ENCODE measurements at places on chromosomes 2 and 18.

DNA sequence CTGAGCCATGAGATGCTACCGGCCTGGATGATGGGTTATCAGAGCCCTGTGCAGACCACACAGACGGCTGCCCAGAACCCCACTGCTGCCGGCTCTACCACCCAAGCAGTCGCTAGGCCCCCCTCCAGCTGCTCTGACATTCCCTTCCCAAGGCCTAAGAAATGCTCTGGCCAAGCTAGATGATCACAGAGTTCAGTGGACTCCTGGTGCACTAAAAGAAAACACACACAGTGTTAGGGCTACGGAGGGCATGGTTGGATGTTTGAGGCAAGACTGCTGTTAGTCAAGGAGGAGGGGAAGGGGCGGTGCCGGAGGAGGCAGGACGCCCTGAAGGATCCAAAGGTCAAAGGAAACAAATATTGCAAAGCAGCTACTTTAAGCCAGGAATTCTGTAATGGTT, 174.5 kb downstream of the MYCN start:
- no peak for DNase-seq

GRCh38 chr2:235219048-235219447, 267.2 kb downstream of the SH3BP4 start:
- no peak for DNase-seq

DNA sequence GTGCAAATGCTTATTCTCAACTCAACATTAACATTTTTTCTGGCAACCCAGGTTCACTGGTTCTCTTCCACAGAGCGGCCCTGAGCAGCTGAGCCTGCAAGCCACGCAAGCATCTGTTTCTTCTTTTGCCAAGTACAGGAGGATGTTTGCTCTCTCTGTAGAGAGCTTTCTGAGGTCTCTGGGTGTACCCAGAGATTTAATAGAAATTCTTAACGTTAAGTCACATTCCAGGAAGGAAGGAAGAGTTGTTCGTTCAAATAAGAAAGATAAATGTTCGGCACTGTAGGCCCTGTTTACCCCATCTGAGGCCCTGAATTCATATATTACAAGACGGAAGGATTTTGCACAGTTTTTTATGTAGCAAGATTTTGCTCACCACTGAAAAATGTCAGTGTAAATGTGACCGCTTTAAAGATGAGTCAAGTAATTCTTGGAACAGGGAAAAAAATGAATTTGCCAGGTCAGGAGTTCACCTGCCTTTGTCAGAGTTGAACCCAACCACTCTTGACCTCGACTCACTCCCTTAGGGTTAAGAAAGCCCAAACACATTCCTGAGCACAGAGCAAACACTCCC, 30.1 kb downstream of the KCTD18 start:
- no peak for DNase-seq

GRCh38 chr2:202360646-202361045, 15.5 kb upstream of the BMPR2 start:
- DNase-seq = no peak

DNA sequence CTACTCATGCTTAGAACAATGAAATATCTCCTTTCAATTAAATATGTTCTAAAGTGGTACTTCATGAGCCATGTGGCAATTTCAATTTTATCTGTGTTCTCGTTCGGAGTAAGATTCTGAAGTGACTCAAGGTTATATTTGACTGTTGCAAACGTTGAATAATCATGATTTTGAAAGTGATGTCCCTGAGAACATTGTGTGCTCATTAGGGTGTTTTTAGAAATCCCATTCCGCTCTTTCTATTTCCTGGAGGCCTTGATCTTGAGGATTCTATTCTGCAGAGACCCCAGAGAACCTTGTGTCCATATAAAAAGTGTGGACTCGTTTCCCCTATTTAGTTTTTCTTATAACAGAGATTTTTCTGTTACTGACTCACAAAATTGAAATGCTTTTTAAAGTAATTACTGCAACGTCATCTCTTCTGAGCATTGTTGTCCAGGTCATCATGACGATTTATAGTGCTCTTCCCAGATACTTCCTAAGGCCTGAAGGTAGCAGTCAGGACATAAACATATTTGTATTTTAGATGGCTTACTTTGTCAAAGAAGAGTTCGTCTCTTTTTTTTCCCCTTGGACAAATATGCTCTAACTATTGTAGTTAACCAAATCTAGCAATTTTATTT, 27.2 kb downstream of the IL1R2 start:
- no peak for DNase-seq

DNA sequence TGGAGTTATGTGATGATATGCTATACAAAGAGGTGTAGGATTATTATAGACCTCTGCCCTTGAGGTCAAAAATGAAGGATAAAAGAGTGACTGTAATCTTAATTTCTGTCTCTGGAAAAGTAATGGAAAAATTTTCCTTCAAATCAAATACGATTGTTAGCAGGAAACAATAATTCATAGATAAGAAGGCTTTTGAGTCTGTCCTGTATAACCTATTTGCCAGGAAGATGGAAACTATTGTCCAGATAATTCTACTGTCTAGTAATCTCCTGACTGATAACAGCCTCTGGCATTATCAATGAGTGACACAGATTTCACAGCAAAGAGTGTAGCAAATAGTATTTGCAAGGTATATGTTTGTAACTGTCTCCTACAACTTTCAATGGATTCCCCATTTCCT, 307.8 kb downstream of the MTX2 start:
- DNase-seq = no peak

GRCh38 chr2:28348921-28349320, 43.7 kb upstream of the FOSL2 start:
- no peak for DNase-seq

DNA sequence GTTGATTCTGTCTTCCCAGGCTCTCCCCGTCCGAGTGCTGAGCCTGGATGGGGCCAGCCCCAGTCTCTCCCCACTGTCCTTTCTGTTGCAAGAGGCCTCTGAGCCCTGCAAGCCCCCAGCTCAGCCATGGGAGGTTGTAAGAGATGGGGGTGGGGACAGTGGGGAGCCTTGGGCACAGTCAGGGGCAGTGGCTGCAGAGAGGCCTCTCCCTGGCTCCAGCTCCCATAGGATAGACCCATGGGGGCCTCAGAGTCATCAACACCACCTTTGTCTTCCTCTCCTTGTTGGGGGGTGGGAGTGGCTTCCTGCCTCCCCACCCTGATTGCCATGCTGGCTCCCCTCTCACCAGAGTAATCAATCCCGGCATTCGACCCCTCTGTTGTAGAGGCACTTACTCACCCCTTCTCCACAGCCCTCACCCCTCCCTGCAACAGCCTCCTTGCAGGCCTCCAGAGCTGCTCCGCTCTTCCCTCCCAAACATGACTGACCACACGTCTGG, 37.5 kb upstream of the NPAS2 start:
- no peak for DNase-seq

GRCh38 chr2:218895759-218896500, 15.3 kb downstream of the WNT10A start:
- no peak for DNase-seq

DNA sequence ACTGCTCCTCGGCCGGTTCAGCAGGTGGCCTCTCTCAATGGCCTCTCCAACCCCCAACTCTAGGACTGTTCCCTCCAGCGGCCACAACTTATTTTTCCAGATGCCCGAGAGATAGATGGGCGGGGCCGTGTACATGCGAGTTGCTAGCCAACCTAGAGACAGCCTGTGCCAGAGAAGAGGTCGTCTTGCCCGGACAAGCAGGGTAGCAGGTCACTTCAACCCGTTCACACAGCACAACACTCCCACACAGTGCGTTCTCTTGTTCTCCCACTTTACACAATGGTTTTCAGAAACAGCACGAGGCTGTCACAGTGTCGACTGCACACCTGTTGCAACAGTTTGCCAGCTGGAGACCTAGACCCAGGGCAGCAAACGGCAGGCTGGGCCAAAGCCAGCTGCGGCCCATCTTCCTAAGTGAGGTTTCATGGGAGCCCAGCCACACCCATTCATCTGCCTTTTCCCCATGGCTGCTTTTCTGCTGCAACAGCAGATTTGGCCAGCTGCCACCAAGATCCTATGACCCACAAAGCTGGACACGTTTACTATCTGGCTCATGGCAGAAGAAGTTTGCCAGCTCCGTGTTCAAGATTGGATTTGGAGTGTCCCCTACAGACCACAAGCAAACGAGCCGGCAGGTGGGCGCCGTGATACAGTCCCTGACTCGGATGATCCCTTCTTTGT, 7.3 kb upstream of the PRLH start:
- DNase-seq = peak; percentile 23

- no peak for DNase-seq
Observed at GRCh38 chr2:170488807-170489206, 226.3 kb upstream of the SP5 start.

DNA sequence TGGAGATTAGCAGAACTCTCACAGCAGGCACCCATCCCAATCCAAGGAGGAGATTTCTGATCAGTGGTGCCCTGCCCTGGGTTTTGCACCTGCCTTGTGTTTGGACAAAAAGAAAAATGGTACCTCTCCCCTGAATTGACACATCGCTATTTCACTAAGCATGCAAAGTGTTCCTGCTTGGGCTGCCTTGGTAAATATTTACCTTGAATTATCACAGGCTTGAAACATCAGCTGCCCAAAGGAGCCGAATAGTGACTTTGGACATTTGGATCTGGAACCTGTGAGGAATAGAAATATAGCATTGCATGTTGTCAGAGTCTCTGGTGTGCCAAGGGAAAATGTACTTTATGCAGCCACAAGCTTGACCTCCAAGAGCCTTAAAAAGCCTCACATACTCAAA, 926.4 kb upstream of the FANCL start:
- peak; percentile 94 for DNase-seq

- peak; percentile 97 for DNase-seq
Observed at GRCh38 chr2:873651-874580, 76.7 kb upstream of the SNTG2 start.

DNA sequence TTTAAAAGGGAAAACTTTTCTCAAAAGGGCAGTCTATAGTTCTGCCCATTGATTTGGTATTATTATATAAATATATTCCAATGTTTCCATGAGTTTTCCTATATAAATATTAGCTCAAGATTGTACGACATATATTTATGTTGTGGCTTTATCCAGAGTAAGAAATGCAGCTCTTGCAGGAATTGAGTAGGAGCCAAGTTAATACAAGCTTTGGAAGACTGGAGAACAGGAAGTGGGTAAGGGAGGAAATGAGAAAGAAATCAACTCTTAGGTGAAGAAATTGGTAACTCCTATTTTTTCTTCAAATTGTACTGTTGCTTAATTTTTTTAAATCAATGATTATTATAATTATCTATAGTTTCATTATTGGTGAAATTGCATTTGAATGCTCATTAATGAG, 105.4 kb upstream of the FAM117B start:
- DNase-seq = no peak

GRCh38 chr18:8478166-8478967, 130.9 kb upstream of the RAB12 start:
- no peak for DNase-seq

DNA sequence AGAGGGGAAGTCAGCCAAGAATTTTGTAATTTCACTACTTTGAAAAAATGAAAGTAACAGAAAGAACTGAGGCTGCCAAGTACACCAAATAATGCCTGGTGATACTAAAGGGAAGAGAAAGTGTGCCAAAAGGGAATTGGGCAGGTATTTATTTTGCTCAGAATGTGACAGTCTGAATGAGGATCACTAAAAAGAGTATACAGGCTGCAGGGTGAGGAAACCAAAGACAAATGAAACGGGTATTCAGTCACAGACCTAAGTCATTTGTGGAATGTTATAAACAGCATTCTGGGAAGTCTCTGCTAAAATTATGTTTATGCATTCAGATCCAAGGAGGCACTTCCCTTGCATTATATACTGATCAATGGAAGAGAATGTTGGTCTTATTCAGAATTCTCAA, 418.6 kb upstream of the SLC39A10 start:
- no peak for DNase-seq

DNA sequence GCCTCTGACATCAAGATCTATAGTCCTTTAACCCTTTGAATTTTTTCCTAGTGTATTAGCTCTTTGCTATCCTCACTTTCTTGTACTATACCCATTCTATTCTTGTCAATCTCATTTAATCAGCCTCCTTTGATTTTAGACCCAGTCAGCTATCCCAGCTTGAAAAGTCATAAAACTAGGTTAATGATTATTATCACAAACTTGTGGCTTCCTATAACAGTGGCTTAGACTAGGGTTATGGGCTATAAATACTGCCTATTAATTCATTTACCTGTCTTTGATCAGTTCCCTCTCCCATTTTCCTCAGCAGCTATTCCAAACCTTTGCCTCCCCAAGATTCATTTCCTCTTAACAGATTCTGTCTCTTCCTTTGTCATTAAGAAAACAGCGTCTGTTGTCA, 174.8 kb downstream of the UBR3 start:
- no peak for DNase-seq

GRCh38 chr2:26805241-26805676, 19.4 kb downstream of the CENPA start:
- DNase-seq = no peak

GRCh38 chr18:37529863-37530262, 35.7 kb downstream of the CELF4 start:
- no peak for DNase-seq

DNA sequence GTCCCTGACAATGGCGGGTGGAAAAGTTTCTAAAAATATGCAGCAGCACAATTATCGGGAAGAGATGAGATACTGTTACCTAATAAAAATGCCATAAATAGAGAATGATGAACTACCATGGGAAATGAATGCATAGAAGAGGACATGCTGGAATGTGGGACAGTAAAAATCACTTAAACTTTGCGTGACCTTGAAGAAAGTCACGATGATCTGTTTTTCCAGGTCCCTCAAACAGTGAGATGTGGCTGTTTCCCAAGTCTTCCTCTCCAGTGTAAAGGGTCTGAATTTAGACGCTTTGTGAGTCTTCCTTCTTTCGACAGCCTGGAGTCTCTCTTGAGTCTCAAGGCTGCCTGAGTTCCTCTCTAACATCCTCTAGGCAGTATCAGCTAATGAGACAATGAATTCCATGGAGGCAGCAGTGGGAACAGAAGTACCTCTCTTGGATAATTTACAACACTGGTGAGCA, 1.4 kb downstream of the CLUL1 start:
- DNase-seq = no peak

DNA sequence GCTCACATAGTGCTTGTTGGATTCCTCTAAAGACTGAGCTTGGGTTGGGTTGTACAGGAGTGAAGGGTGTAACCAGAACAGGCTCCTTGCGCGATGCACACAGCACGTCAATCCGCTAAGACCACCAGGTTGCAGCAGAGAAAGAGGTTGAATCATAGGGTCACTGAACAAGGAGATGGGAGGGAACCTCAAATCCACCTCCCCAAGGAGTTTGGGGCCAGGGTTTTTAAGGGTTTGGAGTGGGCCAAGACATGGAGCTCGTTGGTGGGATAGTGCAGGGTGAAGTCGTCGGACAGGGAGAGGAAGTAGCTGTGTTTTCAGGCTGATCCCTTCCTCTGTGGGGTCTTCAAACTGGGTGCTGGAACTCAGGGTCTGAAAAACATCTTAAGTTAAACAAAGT, 20.8 kb upstream of the MTCL1 start:
- no peak for DNase-seq

DNA sequence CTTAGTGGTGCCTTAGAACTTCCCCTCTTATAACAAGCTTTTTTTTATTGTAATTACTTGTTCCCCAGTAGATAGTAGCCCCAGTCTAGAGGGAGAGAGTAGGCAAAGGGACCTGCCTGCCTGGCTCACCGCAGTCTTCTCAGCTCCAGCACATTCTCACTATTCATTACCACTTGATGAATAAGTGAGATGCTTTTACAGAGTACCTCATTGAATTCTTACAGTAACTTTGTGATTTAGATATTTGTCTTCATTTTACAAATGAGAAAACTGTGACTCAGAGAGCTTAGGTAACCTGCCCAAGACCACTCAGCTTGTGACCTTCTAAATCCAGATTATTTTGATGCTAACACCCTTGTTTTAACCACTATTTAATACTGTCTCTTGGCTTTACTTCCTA, 77.8 kb downstream of the CHRNA1 start:
- no peak for DNase-seq

- no peak for DNase-seq
Observed at GRCh38 chr2:8803658-8804379, 33.6 kb downstream of the KIDINS220 start.

Data from NCI-H187 (cell line).